ENCODE measurements at places on chromosomes 16 and 17.

DNA sequence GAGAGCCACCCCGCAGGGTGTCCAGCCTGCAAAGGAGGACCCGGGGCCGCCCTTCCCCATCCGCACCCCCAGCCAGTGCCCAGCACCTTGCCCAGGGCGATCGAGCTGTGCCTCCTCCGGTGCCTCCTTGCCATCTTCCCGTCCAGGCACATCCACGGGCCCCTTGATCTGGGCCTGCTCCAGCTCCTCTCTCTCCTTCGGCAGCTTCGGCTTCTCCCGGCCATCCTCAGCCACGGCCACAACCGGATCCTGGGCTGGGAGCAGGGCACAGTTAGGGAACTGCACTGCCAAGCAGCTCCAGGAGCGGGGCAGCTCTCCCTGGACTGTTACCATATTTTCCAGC, 13.8 kb downstream of the NDUFAF8 start:
- DNase-seq = no peak

- peak; percentile 9 for DNase-seq
Measured at GRCh38 chr17:78414178-78415162, 36.0 kb downstream of the PGS1 start.

- no peak for DNase-seq
Measured at GRCh38 chr16:88289561-88289960, 93.2 kb upstream of the ZNF469 start.

DNA sequence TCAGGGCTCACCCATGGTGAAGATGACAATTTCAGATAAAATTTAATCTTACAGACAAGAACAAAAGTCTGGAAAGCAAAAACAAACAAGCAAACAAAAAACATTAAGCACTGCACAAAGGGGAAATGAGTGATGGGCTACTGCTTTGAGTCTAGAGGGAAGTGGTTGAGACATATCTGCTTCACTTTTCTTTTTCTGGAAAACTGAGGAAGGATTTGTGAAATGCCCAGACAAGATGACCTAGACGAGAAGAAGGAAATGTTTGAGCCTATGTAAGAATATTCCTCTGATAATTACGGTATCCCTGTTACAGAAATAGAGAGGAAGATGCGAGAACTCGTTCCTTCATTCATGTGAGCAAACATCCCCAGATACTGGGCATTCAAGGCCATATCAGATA, 11.5 kb upstream of the HYDIN start:
- no peak for DNase-seq

DNA sequence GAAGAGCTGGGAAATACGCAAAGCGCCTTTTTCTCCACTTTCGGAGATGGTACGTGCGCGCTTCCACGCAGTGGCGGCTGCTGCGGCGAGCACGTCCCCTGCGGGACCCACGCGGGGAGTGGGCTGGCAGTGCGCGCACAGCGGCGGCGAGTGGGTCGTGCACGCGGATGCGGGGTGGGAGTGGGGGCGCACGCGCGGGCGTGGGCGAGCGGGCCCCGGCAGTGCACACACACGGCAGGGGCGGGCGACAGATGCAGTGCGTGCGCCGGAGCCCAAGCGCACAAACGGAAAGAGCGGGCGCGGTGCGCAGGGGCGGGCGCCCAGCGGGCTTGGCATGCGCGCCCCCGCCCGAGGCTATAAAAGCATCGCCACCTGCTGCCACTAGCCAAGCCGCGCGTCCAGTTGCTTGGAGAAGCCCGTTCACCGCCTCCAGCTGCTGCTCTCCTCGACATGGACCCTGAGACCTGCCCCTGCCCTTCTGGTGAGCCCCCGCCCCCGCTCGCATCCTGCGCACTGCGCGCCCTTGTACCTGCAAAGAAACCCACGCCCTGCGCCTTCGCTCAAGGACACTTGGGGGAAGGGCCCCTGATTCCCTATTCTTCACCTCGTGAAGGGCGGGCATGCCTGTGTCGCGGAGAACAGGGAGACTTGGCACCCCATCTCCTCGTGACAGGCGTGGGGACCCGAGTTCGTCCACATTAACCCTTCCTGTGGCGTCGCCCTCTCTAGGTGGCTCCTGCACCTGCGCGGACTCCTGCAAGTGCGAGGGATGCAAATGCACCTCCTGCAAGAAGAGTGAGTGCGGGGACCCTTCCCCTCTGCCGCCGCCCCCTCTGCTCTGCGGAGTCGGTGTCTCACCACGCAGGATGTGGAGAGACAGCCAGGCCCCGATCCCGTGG, at the start of gene MT3:
TSS of gene MT3 (plus strand) at position 388 of the 899 bp plus-strand sequence. CDS start at position 451, 63 bp downstream.
- DNase-seq = no peak

DNA sequence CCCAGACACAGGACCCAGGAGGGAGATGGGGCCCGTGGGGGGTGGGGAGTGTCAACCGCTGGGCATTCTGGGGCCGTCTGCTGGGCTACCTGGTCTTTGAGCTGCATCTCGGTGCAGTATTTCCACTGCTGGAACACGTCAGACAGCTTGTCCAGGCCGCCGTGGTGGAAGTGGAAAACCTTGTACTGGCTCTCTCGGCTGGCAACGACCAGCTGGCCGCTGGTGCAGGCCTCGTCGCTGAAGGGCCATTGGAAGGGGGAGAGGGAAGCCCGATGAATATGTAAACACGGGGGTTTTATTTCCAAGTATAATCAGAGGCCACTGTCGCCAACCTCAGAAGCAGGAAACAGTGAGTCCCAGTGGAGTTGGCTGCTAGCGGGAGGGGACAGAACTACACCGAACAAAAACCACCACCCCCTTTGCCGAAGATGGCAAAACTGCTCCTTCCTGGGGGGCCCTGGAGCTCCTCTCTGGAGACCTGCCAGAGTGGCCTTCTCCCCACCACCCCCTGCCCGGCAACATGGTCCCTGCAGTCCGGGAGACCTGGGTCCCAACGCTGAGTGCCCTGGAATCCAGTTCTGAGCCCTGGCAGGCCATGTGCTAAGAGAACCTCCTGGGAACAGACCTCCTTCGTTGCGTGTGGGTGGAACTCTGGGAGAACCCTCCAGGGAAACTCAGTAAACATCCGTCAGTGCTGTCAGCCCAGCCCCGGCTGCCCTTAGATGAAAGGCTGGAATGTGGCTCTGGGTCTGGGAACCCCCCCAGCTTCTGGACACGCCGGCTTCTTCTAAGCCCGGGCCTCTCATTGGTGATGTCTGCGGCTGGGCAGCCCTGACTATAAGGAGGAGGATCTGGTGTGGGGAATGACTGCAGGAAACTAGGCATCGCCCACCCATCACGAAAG, 84.1 kb downstream of the TBC1D16 start:
- no peak for DNase-seq

- no peak for DNase-seq
Measured at GRCh38 chr17:50189550-50190292, 11.7 kb downstream of the COL1A1 start.

DNA sequence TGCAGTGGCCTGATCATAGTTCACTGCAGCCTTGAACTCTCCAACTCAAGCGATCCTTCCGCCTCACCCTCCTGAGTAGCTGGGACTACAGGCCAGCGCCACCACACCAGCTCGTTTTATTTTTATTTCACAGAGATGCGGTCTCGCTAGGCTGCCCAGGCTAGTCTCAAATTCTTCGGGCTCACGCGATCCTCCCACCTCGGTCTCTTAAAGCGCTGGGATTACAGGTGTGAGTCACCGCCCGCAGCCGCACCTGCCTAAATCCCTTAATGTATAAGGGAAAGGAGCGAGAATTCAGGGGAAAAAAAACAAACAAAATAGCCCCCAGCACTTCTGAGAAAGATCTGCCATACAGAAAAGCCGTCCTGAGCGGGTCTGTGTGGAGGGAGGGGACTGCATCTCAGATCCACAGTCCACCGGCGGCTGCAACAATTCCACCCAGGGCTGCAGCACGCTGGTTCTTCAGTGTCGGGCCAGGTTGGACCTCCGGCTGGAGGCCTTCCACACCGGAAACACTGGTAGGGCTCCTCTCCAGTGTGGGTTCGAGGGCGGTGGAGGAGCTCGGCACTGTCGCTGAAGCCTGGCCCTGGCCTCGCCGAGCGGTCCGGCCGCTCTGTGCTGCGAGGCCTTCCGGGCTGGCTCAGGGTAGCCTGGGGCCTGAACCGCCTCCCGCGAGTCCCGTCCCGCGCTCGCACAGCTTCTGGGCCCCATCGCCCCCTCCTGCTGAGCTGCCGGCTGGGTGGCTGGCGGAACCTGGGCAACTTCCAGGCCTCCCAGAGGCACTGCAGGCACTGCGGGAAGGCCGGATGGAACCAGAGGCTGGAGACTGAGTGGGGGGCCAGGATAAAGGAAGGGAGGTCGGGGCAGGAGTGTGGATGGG, 7.0 kb downstream of the ZNF843 start:
- DNase-seq = no peak

- no peak for DNase-seq
Measured at GRCh38 chr16:53546988-53547391, 44.0 kb upstream of the AKTIP start.

GRCh38 chr17:13865650-13866049, 203.7 kb upstream of the COX10 start:
- DNase-seq = no peak

GRCh38 chr17:2264067-2264860, 39.3 kb downstream of the SMG6 start:
- DNase-seq = no peak

DNA sequence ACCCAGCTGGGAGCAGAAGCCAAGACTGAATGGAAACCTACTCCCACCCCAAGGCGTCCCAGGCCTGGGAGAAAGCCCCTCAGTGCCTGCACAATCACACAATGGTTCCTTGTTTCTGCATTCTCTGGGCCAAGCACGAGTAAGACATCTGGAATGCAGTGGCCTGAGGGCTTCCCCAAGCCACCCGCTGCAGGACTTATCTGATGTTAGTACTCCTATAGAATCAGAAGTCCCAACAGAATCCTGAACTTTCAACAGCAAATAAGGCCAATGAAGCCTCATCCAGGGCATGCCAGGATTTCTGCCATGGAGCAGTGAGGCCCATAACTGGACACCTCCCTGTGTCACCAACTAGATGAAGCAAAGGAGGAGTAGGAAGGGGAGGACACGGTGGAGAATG, 28.6 kb downstream of the MYO18A start:
- no peak for DNase-seq

- no peak for DNase-seq
Measured at GRCh38 chr17:69882281-69882680, 192.7 kb upstream of the KCNJ16 start.

GRCh38 chr17:16929035-16929680, 42.8 kb downstream of the TNFRSF13B start:
- DNase-seq = no peak

DNA sequence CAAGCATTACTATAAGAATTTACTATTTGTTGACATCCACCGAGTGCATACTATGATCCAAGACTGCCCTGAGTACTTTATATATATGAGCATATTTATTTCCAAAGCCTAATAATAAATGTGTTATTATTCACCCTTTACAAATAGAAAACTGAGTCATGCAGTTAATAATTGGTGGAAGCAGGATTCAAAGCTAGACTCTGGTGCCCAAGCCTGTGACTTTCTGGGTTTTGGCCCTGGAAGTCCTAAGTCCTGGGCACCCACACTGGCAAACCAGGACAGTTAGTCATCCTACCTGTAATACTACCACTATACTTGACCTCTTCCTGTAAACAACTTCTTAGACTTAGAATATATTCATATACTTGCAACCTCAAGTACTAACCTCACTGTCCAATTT, 257.4 kb upstream of the IRX5 start:
- DNase-seq = no peak

GRCh38 chr17:69320210-69320907, 6.6 kb downstream of the ABCA5 start:
- no peak for DNase-seq

DNA sequence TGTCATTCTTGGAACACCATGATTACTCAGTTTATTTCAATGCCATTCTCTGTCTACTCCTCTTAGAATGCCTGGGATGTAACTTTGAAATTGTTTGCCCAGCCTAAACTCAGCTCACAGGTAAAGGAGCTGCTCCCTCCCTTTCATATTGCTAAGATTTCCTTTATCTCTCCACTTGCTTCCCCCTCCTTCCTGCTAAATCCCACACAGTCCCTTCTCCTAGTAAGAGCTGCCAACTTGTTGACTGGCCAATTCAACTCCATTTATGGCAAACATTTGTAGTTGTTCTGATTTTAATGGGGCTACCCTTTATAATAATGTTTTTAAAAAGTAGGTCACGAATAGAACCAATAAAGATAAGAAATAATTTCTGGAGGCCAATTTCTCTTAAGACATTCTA, 146.1 kb downstream of the SKAP1 start:
- DNase-seq = no peak

GRCh38 chr16:53511403-53512280, 8.6 kb upstream of the AKTIP start:
- no peak for DNase-seq

DNA sequence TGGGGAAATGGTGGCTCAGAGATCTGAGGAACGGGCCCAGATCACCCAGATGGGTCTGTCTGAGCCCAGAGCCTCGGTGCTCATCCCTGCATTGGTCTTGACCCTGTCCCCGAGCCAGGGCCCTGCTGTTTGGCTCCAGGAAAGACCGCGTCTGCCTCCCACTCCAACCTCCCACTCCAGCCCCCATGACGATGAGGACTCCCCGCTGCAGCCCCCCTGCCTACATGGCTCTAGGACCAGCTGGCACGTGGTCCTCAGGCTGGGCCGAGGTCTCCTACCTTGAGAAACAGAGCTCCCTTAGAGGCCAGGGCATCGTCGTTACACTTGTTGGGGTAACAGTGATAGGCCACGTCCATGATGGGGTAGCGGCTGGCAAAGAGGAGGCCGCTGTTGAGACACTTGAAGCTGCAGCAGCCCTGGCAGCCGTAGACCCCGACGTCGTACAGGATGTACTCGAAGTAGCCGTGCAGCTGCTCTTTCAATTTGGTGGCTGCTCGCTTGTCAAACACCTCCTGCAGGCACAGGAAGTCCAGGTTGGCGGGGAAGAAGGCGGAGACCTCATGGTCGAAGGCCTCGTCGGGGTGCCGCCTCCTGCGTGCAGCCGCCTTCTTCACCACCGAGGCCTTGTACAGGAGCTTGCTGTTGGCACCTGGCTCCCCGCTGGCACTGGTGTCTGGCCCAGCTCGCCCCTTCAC, 59.9 kb downstream of the PRMT7 start:
- DNase-seq = no peak

DNA sequence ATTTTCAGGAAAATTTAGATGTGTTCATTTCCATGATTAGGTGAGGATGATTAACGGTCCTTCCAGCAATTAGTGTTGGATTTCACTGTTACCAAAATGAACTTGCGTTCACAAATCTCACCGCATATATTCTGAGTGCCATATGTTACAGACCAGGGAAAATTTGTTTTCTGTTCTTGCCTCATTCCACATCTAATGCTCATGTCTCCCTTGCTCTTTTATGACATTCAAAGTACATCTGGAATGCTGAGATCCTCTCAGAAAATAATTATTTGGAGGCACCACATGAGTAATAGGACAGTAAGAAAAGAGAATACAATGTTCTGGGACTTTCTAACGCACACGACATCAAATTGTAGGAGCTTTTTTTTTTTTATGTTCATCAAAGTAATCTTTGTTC, 406.5 kb downstream of the SHISA9 start:
- DNase-seq = no peak

- no peak for DNase-seq
Measured at GRCh38 chr16:15620611-15621195, 22.3 kb downstream of the MARF1 start.

All from stimulated activated CD8-positive, alpha-beta memory T cell treated with anti-CD3 and anti-CD28 coated beads, Interleukin-15, amount 100 ng/mL, for 4 hours (primary cell).